ENCODE measurements at places on chromosomes 6 and 20. TPM values are rescaled to one million over a fixed set of nuclear protein-coding genes. Genes with fewer than 3 reads are reported as not detected.

The VNN1 gene
- total RNA-seq = 0.71 TPM

The CALHM4 gene
- total RNA-seq = not detected

The PLCB4 gene
- total RNA-seq = 26.8 TPM

DNA sequence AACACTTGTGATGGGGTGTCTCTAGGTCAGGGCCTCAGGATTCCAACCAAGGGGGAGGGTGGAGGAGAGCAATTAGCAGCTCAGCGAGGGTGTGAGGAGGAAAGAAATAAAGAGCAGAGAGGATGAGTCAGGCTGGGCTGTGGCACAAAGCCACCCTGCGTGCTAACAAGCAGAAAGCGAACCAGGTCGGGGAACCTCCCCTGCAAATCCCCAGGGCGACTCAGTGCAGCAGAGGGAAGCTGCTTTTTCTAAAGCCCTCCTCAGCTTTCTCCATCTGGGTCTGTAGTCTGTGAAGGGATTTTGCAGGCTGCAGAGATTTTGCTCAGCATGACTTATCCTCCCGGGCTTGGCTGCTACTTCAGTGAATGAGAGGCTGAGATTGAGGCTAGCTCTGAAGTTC is 6.6 kb upstream of the SPO11 start:
- peak; percentile 89 for DNase-seq
